ENCODE measurements at places on chromosomes 4 and X. TPM values are rescaled to one million over a fixed set of nuclear protein-coding genes. Genes with fewer than 3 reads are reported as not detected.

- DNase-seq, result no peak
These were observed 136.1 kb downstream of the C4orf33 start for GRCh38 chr4:129231945-129232588.

DNA sequence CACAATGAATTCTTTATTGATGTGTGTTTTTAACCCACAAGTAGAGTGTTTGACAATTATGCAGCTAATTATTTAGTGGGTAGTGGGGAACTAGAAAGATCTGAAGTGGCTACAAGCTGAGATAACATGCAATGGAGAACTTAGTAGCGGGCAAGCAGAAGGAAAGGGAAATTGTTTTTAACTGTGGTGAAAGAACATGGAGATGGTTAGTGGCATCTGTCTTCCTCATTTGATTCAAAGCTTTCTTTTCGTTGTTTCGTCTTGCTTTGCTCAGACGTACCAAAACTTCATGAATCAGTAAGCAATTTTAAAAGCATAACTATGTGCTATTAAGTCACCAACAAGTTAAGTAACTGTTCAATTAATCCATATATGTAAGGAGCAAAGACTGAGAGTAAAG is 169.9 kb downstream of the BANK1 start:
- no peak for DNase-seq

Gene SH3D19
- polyA plus RNA-seq, result 40.6 TPM

DNA sequence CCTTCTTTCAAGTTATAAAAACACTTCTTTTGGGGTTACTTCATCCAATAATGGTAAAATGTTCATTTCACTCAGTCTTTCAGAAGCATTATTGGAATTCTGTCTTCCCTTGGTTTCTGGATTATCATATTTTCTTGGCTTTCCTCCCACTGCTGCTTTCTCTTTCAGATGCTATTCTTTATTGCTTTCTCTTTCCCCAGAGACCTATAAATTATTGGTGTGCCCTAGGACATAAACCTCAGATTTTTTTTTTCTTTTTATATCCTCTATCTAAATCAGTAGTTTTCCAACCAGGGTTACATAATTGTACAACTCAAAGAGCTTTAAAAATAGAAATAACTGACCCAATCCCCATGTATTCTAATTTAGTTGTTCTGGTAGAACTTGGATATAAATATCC is 1005.5 kb downstream of the ARAP2 start:
- DNase-seq, result no peak

Gene SPATA18
- polyA plus RNA-seq, result 3.3 TPM

- no peak for DNase-seq
These were observed at the start of gene H2BW2 for GRCh38 chrX:104039689-104040505. TSS of gene H2BW2 (plus strand) at chrX:104039956. CDS start at chrX:104039995, 39 bp downstream.

GRCh38 chrX:24268786-24269185 is 45.1 kb downstream of the SUPT20HL2 start:
- no peak for DNase-seq

- DNase-seq, result no peak
These were observed 1.8 kb downstream of the TMEM35A start for GRCh38 chrX:101080326-101081124.

GRCh38 chrX:110794601-110795000 is 1.0 kb downstream of the CHRDL1 start:
- no peak for DNase-seq

Gene P2RY8
- polyA plus RNA-seq, result 0.31 TPM

DNA sequence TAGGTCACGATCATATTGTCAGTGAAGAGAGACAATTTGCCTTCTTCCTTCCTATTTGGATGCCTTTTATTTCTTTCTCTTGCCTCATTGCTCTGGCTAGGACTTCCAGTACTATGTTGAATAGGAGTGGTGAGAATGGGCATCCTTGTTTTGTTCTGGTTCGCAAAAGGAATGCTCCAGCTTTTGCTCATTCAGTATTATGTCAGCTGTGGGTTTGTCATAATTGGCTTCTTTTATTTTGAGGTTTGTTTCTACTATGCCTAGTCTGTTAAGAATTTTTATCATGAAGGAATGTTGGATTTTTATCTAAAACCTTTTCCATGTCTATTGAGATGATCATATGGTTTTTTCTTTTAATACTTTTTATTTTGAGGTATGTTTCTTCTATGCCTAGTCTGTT is 152.3 kb upstream of the MAD2L1 start:
- DNase-seq, result no peak

- no peak for DNase-seq
These were observed 87.4 kb downstream of the KIT start for GRCh38 chr4:54745031-54745770.

GRCh38 chr4:22850055-22850454 is 157.3 kb downstream of the GBA3 start:
- DNase-seq, result no peak

- DNase-seq, result no peak
These were observed 262.7 kb downstream of the SPRY1 start for GRCh38 chr4:123659262-123659661.

GRCh38 chr4:176611951-176612350 is 180.8 kb downstream of the VEGFC start:
- no peak for DNase-seq

- no peak for DNase-seq
These were observed 108.4 kb downstream of the EDA start for GRCh38 chrX:69724307-69724706.

- DNase-seq, result no peak
These were observed 225.1 kb upstream of the ITM2A start for GRCh38 chrX:79592259-79592658.

DNA sequence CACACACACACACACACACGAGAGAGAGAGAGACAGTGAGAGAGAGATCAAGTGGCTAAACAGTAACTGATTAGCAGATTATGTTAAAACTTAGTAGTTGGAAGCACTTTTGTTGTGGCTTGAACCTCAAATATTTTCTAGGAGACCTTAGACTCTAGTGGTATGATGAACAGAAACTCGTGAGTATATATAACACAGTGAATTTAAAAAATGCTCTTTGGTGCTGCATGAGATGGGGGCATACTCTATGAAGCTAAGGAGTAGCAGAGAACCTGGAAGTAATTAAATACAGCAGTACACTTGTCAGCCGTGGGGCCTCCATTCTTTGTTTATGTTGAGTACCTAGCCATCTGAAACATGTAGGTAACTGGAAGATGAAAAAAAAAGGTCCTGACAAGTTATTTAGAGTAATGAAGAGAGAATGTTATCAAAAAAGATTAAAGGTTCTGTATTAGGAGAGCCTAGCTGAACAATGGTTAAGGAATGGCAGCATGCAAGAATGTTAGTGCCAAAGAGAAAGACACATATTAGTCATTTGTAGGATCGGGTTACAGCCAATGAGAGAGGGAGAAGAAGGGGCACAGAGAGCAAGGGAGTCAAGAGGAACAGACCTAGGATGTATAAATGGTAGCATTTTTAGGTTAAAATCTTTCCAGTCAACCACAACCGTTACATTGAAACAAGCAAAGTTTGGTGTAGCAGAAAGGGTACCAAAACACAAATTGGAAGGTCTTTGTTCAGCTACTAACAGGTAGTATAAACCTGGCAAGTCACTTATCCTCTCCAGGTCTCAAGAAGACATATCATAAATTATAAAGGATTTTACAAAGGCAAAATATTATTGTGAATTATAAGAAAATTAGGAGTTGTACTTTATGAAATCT is 316.7 kb upstream of the DIPK2B start:
- no peak for DNase-seq

DNA sequence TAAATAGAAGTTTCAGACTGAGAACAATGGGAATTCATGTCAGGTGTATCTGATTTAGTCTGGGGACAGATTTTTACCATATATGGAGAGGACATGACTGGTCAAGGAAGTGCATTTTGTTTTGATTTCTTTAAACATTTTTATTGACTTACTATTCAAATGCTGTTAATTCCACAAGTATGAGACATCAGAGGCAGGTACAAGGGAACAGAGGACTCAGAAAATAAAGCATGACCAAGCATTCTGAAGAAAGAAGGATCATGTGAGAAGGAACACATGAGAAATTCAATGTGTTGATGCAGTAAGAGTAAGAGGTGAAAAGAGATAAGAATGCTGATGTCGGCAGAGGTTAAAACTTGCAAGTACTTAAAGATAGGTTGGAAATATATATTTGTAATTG is 1452.6 kb downstream of the PCDH7 start:
- DNase-seq, result no peak

Gene UGT2B10
- not detected for polyA plus RNA-seq

DNA sequence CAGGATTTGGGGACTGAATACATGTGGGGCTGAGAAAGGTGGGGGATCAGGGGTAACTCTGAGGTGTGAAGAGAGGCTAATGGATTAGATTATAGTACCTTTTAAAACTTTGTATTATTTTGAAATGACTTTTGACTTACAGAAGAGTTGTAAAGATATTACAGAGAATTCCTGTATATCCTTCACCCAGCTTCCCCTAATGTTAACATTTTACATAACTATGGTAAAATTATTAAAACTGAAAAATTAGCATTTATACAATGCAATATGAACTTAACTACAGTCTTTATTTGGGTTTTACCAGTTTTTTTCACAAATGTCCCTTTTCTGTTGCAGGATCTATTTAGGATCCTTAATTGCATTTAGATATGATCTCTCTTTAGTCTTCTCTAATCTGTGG is 57.4 kb downstream of the TMEM164 start:
- DNase-seq, result no peak

DNA sequence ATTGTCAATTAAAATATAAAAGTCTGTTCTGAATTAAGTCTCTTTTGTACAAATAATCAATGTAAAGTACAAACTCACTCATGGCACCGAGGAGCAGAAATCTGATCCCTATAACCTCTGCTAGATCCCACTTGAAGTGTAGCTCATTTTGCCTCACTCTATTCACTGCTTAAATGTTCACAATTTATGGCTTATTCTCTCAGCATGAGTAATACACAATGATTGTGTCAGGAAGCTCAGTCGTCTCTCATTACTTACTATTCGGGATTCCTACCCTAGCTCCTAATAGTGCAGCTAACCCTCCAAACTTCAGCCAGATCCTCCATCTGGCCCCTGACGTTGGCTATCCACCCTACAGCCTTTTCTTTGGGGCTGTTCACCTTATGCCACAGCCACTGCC is 4.7 kb upstream of the AMMECR1 start:
- DNase-seq, result no peak

Gene NWD2
- not detected for polyA plus RNA-seq

Gene PRRG3
- 0.12 TPM for polyA plus RNA-seq

DNA sequence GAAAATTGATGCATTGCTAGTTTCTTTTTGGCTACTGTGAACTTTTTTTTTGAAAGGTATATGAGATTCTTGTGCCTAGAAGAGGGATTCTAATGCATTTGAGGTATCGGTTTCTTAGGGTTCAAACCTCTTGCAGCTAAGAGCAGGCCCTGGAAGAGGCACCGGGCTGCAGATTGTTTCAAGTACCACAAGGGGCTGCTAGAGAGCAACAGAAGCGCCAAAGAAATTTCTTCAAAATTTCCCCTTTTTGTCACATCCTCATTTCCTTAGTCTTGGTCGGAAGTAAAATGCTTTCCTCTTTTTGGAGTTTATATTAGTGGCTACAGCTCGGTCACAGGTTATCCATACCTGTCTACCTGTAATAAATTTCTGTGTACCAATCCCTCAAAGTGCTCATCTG is 89.8 kb downstream of the PDGFRA start:
- peak; percentile 58 for DNase-seq

- no peak for DNase-seq
These were observed 40.0 kb downstream of the SEPTIN11 start for GRCh38 chr4:76989391-76990061.

- peak; percentile 34 for DNase-seq
These were observed 125.8 kb downstream of the SMIM20 start for GRCh38 chr4:26039639-26040359.

DNA sequence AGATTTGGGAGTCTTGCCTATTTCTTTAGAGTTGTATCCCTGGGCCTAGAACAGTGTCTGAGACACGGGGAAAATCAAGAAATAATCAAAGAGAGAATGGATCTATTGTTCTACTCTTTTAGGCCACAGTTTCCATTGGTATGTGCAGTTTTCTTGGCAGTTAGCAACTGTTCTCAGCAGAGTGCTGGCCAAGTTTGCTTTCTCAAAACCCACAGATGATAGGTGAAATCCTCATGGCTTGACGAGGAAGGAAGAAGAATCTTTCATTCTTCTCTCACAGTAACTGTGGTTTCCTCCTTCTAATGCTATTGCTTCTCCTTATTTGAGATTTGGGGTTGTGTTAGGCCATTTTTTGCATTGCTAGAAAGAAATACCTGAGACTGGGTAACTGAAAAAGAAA is 42.2 kb downstream of the AGA start:
- no peak for DNase-seq

- no peak for DNase-seq
These were observed 312.8 kb upstream of the EPHA5 start for GRCh38 chr4:65983061-65983460.

Gene RAP2C
- polyA plus RNA-seq, result 11.1 TPM

Gene RNF150
- 0.61 TPM for polyA plus RNA-seq

- no peak for DNase-seq
These were observed 223.7 kb upstream of the FAT4 start for GRCh38 chr4:125091101-125091500.

Gene PDHA2
- not detected for polyA plus RNA-seq

GRCh38 chr4:156188596-156188995 is 234.9 kb upstream of the CTSO start:
- DNase-seq, result no peak

DNA sequence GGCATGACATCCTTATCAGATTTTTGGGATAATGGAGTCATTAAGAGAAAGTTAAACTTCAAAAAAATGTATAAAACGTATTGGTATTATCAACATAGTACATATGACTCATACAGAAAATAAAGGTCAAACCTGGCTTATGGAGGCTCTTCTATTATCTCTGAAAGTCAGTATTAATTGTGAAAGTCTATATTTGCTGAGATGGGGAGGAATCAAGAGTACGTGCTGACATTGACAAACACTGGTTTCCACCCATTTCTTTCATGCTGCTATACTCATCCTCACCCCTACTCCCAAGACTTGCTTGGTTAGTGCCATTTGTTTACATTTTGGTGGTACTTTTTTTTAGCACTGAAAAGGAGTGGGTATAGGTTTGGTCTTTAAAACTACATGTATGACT is 30.8 kb upstream of the PLA2G12A start:
- no peak for DNase-seq

Gene ZDHHC9
- polyA plus RNA-seq, result 9.5 TPM

Gene AREG
- polyA plus RNA-seq, result 4.3 TPM

DNA sequence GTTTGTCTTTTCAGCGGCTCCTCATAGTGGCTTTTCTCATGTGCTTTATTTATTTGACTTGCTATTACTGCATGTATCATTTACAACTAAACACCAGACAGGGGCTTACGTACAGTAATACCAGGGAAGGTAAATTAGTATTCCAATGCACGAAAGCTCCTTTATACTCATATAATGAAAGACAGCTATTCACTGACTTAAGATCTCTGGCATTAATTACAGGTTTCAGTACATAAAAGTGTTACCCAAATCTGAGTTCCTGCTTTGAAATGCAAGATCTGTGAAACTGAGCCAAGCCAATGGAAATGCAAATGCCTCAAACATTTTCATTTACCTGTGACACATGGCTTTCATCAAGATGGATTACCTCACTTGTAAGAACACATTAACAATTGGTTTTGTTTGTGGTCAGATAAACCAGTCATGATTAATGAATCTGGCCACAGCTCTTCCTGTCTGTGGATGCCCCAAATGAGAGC is 107.2 kb downstream of the ANAPC4 start:
- DNase-seq, result no peak

GRCh38 chrX:148573119-148573518 is 72.7 kb downstream of the AFF2 start:
- no peak for DNase-seq
